ENCODE measurements at places on chromosomes 5 and 9.

DNA sequence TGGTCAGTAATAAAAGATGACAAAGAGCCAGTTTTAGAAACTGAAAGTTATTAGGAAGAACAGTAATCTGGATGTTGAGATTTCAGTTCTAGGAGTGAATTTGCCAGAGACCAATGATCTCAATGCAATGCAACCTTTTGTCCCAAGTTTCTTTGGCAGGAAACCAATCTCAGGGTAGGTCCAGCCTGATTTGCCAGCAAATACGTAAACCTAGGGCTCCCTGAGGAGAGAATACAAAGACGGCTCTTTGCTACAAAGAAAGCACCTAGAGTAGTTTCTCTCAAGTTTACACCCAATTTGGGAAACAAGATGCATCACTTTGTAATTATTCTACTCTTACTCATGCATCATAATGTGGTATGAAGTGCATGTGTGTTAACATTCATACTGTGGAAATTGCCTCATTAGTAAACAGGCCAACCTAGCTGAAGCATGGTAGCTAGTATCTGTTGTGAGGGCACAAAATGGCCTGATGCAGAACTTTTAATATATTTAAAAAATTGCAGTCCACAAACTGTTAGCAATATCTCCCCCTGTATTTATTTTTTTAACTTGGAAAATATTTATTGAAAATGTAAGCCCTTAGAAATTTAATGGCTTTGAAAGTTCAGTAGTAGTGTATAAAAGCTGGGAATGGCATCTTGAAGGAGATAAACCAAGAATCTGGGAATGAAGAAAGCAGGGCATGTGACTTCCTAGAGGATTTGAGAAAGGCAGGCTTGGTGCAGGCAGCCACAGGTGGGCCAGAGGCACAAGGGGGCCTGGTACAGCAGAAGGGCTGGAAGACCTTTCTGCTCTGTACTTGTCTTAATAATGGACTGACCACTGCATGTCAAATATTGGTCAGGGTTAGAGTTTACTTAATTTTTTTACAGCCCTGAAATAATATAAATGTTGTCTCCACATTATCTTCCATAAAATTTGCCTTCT is 59.5 kb downstream of the MAST4 start:
- DNase-seq = no peak

DNA sequence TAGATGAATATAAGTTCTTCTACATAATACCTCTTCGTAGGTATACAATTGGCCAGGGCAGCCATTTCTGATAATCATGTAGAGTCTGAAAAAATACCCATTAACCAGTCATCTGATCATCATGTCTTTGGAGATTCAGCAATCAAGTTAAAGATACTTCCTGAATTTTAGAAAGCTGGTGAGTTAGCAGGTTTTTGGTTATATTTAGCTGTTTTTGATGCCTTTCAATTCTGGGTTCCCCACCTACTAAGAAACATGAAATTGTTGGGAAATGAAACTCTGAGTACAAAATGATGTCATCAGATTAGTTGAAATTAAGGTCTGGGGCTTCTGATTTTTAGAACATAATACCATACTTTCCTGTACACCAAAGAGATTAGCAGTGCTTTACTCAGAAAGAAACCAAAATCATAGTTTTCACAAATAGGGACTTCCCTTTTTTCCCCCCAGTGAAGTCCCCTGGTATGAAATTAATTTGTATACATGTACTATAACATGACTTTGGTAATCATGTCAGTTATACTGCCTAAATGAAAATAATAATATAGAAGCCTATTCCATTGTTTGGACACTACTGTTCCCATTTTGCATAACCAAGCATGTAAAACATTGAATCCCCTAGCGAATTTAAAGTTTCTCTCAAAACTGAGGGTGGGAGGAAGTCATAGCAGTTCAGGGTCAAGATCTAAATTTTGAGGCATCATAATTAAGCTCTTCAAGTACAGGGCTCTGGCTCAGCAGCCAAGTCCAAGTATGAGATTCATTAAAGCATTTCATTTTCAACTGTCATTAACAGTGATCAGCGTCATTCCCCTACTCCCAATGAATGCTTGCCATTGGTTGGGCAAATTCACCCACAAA is 17.9 kb downstream of the PRLR start:
- DNase-seq = peak; percentile 84

DNA sequence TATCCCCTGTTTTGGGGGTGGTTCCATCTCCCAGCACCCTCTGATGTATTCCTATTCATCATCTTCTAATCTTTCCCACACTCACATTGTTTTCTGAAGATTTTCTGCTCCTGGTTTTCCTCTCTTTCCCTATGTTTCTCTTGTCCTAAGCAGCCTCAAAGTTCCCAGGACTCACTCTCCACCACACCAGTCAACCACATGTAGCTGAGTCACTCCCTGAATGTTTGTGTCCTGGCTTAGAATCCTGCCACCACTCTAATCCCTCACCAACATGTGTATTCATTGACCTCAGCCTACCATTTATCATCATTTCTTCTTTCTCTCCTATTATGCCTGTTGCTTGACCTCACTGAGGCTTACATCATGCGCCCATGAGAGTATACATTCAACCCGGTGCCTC is 282.4 kb upstream of the ADAMTS16 start:
- no peak for DNase-seq

GRCh38 chr9:121447321-121447834 is 52.3 kb downstream of the GGTA1 start:
- no peak for DNase-seq

DNA sequence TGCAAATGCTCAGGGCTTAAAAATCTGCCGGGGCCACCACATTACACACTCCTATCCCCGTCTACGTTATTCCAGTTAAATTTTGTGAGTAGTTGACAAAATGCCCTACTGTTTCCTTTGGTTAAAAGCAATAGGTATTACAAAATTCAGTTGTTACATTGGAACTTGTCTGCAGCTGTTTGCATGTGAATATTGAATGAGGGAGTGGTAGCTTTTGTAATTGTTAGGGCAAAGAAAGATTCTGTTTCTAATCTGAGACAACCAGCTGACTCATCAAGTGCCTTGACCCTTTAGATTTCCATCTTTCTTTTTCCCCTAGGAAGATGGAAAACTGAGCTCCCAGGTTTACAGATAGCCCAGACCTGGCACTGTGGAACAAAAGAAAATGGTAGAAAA is 30.2 kb downstream of the MAML1 start:
- no peak for DNase-seq

DNA sequence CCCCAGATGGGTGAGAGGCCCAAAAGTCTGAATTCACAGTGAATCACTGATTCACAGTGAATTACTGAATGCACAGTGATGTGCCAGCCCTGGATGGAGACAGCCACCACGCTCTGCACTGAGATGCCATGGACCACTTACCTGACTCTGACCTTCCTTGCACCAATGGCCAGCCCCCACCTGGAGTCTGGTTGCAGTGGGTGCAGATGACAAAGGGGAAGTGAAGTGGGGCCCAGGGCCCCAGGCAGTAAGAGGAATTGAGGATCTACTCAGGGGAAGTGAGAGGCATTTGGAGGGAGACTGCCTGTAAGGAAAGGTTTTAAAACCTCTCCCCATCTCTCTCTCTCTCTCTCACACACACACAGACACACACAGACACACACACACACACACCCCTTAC is 412.1 kb downstream of the CYLC2 start:
- no peak for DNase-seq

- peak; percentile 39 for DNase-seq
Observed at GRCh38 chr9:107060062-107060461, 197.1 kb downstream of the ZNF462 start.

DNA sequence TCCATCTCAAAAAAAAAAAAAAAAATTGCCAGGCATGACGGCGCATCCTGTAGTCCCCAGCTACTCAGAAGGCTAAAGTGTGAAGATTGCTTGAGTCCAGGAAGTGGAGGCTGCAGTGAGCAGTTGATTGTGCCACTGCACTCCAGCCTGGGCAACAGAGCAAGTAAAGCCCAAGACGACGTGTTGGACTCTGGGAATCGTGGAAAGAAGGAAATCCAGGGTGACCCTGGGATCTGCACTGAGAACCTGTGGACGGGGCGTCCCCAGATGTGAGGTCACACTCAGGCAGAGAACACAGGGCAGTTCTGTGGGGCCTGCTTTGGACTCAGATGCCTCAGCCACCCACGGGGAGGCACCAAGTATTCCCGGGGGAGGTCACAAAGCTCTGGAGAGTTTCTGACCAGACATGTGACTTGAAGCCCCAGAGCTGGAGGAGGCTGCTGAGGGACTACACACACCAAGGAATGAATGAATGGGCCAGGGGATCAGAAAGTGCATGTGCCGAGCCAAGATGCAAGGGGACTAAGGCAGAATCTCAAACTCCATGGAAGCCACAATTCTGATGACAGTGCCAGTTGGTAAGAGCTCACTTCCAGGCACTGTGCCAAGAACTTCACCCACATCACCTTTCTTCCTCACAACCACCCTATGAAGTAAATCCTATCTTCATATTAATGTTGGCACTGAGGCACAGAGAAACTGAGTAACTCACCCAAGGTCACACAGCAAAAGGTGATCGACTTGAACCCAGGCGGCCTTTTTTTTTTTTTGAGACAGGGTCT is 12.9 kb downstream of the DYNC2I2 start:
- no peak for DNase-seq

DNA sequence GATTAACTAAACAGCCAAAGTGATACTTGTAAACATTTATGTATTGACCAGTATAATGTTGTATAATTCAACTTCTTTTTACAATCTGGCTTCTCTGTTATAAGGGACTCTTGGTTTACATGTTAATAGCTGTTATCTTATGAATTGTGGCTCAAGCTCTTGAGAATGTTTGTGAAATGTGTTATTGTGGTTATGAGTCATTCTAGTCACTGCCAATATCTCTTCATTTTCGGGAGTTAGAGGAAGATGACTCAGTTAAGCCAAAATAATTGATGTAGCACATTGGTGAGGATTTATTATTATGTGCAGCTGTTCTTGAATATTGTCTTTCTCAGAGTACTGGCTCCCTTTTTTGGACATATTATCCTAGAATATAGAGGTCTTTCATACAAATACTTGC is 655.2 kb upstream of the RIOK2 start:
- DNase-seq = no peak

GRCh38 chr5:137665678-137666460 is 70.0 kb downstream of the KLHL3 start:
- DNase-seq = peak; percentile 43

GRCh38 chr5:166624573-166624972 is 1666.9 kb upstream of the WWC1 start:
- DNase-seq = no peak

DNA sequence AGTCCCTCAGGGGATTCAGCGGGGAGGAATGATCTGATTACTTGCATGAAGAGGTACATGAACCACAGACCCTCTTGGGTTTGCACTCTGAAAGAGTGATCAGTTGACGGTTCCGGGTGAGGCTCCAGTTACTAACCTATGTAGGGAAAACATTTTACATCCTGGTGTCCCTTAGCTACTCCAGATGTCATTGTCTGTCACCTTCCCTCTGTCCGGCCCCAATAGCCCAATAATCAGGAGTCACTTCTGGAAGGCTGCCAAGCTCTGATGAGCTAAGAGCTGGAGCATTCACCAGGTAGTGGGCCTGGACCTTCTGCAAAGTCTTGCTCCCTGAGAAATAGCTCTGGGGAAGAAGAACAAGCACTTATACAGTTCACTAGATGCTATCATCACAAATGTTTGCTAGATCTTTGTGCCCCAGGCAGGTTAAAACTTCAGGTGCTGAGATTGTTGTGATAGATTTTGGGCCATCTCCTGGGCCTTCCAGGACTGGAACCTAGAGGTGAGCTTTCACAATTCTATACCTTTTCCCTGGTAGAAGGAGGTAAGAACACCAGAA is 64.5 kb downstream of the ENTREP1 start:
- no peak for DNase-seq

DNA sequence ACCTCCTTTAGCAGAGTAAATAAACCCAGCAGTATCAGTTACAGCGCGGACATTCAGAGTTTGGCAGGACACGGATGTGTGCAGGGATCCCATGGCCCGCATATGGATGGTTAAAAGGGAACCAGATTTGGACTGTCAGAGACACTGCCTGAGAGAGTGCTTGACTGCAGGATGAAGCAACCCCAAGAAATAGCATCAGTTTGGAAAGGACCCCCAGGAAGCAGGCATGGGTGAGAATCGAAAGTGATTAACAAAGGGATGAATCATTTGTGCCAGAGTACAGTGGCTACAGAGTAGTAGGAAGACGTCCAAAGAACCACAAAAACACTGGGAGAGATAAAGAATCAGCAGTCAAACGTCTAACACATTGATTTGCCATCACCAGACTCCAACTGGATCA is 5.5 kb downstream of the C7 start:
- DNase-seq = no peak

DNA sequence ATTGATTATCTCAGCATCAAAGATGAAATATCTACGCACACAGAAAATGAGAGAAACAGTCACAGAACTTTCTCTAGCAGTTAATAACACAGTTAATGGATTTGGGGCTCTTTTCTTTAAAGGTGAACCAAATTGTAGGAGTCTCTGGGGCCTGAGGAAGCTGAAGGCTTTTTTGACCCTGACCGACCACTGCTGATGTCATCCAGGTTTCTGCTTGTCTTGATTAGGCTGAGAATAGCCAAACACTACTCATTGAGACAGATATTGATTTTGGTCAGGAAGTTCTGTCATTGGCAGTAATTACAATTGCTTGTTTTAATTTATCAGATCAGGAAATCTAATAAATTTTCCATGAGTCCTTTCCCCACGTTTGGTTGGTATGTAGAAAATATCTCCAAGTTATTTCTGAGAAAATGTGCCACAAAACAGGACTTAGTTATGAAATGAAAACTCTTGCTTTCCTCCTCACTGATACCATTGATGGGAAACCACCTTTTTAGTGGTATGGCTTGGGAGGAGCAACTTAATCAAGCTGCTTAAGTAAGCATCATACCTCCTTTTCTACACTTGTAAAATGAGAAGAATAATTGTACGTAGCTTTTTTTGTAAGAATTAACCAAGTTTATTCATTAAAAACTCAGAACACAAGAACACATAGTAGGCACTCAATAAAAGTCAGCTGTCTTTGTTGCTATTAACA is 19.7 kb downstream of the CARTPT start:
- DNase-seq = no peak

- DNase-seq = peak; percentile 24
Observed at GRCh38 chr9:78695519-78695918, 398.6 kb downstream of the PSAT1 start.
